ENCODE measurements at places on chromosomes 3 and 15. TPM values are rescaled to one million over a fixed set of nuclear protein-coding genes. Genes with fewer than 3 reads are reported as not detected.

GPR176 gene
- 55.9 TPM for total RNA-seq

SCG5 gene
- 59.1 TPM for total RNA-seq

CTXN2 gene
- not detected for total RNA-seq

TFRC gene
- 97.9 TPM for total RNA-seq

GOLGA8T gene
- 0.27 TPM for total RNA-seq

LDHAL6B gene
- total RNA-seq: not detected

FAN1 gene
- 16.1 TPM for total RNA-seq

TRMT10C gene
- total RNA-seq: 39.4 TPM

AGTR1 gene
- total RNA-seq: not detected

SLC9A9 gene
- total RNA-seq: 3.0 TPM
